ENCODE measurements at places on chromosomes 4 and X. TPM values are rescaled to one million over a fixed set of nuclear protein-coding genes. Genes with fewer than 3 reads are reported as not detected.

Gene ITM2A
- 125 TPM for total RNA-seq

Gene RTL5
- 0.52 TPM for total RNA-seq

DNA sequence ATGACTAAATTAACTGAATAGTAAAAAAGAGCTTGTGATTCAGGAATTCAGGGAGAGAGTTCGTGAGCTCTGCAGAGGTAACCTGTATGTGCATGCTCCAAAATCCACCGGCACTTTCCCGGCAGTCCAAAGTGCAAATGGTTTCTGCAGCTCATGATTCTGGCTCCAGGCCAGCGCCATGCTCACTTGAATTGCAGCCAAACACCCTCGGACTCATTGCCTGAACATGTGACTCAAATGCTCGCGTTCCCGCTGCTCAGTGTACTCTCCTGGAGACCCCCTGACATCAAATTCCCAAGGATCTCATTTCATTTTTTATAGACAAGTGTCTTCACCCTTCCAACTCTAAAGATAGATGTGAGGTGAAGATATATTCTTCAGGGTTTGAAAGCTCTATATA, 44.1 kb upstream of the SH3RF1 start:
- no peak for DNase-seq

DNA sequence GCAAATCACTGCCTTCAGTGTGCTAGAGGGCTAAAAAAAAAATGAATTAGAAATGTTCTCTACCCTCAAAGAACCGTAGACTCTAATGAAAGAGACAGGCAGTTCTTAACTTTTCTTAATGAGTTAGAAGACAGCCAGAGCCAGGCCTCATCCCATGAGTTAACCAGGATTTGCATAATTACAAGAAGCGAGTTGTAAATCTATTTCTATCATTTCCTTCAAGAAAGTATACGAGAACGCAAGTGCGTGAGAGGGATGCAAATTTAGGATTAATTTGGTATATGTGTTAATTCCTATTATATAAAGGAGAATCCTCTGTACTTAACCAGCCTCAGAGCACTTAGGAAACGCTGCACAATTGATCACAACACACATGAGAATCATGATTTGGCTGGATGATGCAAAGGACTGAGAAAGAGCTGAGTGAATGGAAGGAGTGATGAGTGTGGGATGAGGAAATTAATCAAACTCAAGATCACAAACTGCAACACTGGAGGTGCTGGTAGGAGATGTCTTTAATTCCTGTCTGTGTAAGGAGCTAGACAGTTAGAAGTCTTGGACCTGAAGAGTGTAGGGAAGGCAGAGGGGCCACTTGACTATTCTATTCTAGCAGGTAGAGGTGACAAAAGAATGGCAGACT, 157.2 kb downstream of the ATP10D start:
- DNase-seq = no peak

- no peak for DNase-seq
Measured at GRCh38 chrX:68684291-68684918, 36.9 kb downstream of the STARD8 start.

Measured in CD8-positive, alpha-beta T cell (primary cell).